BJ (cell line): ENCODE measurements at places on chromosomes 2 and 18. TPM values are rescaled to one million over a fixed set of nuclear protein-coding genes. Genes with fewer than 3 reads are reported as not detected.

- DNase-seq: no peak
Measured at GRCh38 chr18:68660354-68661183, 54.3 kb downstream of the TMX3 start.

DNA sequence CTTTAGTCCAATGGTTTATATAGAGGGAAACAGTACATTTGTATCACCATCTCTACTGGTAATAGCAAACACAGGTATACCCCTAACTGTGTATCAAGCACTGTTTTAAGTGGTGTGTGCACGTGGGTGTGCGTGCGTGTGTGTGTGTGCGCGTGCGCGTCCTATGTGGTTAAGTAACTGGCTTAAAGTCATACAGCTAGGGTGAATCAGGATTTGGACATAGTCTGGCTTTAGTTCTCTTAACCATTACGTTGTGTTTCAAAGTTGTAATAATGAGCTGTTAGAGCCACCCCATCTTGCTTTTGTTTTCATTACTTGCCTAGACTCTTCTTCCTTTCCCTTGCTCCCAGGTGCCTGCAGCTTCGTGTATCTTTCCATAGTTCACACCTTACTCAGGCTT is 2.1 kb downstream of the HADHB start:
- no peak for DNase-seq

DNA sequence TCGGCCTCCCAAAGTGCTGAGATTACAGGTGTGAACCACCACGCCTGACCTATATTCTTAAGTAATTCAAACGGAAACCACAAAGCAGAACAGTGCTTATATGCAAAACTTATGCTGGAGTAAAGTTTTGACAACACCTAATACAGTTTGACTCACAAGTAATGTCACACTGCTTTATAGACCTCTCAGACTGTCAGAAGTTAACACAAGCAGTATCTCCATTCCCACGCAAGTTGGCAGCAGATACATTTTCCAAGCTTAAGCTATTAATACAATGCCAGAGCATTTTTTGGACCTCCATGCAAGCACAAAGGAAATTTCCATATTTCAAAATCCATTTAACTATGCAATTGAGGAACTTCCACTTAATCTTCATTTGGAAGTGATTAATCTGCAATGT is 21.0 kb upstream of the SANBR start:
- no peak for DNase-seq

GRCh38 chr18:35479911-35480586 is 17.7 kb downstream of the INO80C start:
- DNase-seq: no peak

Gene TDRD15
- not detected in 2 replicates for polyA plus RNA-seq

Gene CDKL4
- not detected in 2 replicates for polyA plus RNA-seq

Gene RUFY4
- not detected in 2 replicates for polyA plus RNA-seq
